Stomach (tissue), 19 donors: ENCODE measurements at places on chromosomes 2 and 18. TPM values are rescaled to one million over a fixed set of nuclear protein-coding genes. Genes with fewer than 3 reads are reported as not detected.

The FOXI3 gene
- not detected for polyA plus RNA-seq

The CHRNG gene
- not detected for polyA plus RNA-seq

The EPB41L3 gene
- polyA plus RNA-seq: 6.4 TPM

The TXNDC2 gene
- not detected for polyA plus RNA-seq

The COLEC12 gene
- polyA plus RNA-seq: 1.8 TPM

The OSR1 gene
- polyA plus RNA-seq: 3.6 TPM

The ASXL3 gene
- polyA plus RNA-seq: 0.31 TPM

The KCNG3 gene
- polyA plus RNA-seq: not detected

The ABCB11 gene
- polyA plus RNA-seq: not detected

The TGFA gene
- 3.8 TPM for polyA plus RNA-seq

The KIF3C gene
- 1.1 TPM for polyA plus RNA-seq

The RUFY4 gene
- not detected for polyA plus RNA-seq
